Head of caudate nucleus (tissue), 42 donors: ENCODE measurements at places on chromosomes 5 and 9.
A peak's percentile ranks its signal among the peaks of the same experiment; 100 is the strongest.

DNA sequence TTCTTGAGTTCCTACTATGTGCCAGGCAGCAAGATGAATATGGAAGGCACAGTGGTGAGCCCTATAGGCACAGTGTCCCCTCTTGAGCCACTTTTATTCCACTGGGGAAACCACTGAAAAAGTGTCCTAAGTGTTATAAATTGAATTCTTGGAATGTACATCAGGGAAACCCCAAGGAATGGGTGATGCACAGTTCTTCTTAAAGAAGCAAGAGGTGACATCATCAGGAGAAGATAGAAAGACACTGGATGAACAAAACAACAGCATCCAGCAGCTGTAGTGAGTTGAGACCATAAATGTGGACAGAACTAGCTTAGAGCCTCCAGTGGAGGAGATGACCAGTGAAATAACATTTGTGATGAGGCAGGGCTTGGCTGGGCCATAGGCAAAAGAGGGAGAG lies 199.2 kb upstream of the ANKRD55 start:
- DNase-seq = no peak

- no peak for DNase-seq
Measured at GRCh38 chr5:178423901-178424809, 166.0 kb downstream of the COL23A1 start.

DNA sequence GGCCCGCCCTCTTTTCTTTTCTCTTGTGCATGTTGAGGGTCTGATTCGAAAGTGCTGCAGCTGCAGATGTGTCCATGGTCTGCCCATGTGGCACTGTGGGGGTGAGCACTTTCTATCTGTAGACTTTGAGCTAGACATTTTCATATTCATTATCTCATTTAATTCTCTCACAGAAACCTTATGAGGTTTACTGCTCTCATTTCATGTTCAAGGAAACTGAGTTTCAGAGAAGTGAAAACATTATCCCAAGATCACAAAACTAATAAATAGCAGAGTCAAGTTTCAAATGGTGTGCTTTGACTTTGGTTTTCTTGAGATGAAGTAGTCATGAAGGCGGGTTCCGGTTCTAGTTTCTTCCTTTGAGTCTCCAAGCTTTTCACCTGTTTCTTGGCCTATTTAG lies 536.5 kb upstream of the ZNF462 start:
- no peak for DNase-seq

DNA sequence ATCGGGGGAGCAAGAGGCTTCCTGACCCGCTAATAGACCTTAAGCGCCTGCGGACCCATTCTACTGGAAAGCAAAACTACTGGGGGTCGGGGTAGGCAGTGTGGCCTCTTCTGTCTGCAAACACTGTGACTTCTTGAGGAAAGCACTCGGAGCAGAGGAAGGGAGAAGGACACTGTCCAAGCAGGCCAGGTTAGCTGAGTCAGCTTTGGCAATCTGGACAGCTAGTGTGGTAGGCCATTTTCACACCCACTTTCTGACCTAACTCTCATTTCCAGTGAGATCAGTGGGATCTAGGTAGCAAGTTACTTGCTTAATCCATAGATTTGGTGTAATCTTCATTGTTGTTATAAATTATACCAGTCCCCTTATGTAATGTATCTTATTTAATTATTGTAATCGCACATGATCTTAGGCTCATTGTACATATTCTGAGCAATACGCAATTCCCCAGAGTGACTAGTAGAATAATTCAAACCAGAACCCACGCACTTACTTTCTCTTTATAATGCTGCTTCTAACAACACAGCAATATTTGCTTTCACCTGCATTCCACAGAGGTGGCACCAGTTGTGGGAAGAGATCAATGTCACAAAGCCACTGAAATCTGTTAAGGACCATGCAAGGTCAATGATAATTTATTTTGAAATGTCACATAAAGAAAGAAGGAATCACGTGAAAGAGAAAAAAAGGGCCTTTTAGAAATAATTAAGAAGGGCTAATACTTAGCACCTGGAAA lies 82.9 kb downstream of the NREP start:
- no peak for DNase-seq

GRCh38 chr5:39469176-39469575 lies 44.4 kb upstream of the DAB2 start:
- DNase-seq = no peak

DNA sequence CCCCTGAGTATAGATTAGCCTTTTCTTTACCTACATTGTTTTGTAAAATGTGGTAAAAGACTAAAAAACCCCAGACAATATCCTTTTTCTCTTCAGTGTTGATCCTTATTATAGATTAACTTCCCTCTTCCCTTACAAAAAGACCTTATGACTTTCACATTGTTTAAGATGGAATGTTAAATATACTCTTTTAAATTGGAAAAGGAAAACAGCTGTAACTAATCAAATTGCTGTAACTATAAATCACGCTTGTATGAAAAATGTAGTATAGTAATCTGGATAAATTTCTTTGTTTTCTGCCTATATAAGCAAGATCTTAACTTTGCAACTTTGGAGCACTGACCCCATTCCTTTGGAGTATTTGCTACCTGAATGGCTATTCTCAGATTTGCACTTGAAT lies 383.1 kb downstream of the FAM170A start:
- no peak for DNase-seq

GRCh38 chr5:42057254-42057690 lies 132.2 kb downstream of the FBXO4 start:
- DNase-seq = peak; percentile 3

DNA sequence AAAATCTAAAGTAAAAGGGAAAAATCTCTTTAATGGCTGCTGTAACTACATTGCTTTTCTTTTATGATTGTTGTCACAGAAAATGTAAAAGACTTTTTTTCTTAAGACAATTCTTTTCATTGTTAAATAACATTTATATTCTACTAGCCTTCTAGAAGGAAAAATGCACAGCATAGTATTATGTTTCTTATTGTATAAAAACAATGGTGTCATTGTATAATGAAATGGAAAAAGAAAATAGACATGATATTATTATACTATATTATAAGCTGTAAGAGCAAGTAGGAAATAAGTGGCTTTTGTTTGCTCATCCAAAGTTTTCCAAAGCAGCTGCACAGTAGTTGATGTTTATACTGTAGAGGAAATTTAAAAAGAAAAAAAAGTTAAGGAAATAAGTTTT lies 1021.7 kb downstream of the EFNA5 start:
- no peak for DNase-seq

- no peak for DNase-seq
Measured at GRCh38 chr9:129400971-129401622, 219.8 kb downstream of the C9orf50 start.

- no peak for DNase-seq
Measured at GRCh38 chr5:128082551-128083032, 974 bp upstream of the SLC12A2 start.

DNA sequence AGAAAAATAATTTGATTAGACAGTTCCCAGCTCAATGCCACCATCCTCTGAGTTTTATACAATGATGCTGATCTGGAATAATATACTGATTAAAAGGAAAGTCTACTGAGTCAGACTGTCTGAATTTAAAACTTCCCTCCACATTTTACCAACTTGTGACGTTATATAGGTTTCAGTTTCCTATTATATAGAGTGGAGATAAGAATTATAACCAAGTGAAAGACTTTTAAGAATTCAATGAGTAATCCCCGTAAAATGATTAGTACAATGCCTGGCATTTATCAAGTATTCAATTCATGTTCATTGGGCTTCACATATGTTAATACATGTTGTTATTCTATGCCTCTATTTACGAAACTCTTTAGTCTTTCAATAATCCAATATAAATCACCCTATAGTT lies 166.0 kb downstream of the CDH9 start:
- DNase-seq = no peak

DNA sequence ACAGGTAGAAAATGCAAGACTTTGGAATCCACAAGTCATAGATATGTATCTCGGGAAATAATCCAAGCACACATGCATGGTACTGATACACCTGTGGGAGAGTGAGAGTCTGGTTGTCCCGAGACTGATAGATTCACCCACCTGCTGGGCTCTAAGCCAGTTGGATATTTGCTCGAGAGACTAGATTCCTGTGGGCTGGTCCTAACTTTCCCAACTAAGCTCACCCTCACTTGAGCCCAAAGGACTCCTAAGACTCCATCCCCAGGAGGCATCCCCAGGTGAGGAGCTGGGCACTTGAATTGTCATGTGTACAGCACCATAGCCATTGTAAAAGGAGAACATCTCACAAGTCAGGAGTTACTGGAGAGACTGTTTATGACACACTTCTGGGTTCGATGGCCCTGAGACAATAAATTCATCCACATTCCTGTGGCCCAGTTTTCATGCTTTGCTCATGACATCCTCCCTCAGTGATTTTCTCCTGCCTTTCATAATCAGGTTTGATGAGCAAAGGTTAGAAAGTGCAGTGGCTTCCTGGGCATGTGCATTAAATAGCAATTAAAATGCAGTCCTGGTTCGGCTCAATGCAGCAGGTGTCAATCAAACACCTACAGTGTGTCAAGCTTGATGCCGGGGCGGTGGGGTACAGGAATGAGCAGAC lies 18.1 kb downstream of the SLC1A1 start:
- DNase-seq = no peak

GRCh38 chr9:132986114-132986513 lies 7.6 kb downstream of the GFI1B start:
- no peak for DNase-seq

DNA sequence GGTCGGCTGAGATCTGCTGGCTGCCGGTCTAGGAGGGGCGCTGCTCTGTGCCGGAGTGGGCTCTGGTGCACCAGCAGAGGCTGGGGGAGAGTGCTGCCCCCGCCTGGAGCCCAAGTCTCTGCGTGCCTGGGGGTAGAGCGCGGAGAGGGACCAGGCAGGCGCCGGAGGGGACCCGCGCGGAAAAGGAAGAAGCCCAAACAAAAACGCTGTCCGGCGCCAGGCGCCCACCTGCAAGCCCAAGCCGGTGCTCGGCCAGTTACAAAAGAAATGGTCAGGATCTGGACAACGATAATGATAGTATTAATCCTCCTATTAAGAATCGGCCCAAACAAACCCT lies 571 bp upstream of the S1PR3 start:
- no peak for DNase-seq

- no peak for DNase-seq
Measured at GRCh38 chr9:98570055-98570454, 138.7 kb downstream of the GABBR2 start.

DNA sequence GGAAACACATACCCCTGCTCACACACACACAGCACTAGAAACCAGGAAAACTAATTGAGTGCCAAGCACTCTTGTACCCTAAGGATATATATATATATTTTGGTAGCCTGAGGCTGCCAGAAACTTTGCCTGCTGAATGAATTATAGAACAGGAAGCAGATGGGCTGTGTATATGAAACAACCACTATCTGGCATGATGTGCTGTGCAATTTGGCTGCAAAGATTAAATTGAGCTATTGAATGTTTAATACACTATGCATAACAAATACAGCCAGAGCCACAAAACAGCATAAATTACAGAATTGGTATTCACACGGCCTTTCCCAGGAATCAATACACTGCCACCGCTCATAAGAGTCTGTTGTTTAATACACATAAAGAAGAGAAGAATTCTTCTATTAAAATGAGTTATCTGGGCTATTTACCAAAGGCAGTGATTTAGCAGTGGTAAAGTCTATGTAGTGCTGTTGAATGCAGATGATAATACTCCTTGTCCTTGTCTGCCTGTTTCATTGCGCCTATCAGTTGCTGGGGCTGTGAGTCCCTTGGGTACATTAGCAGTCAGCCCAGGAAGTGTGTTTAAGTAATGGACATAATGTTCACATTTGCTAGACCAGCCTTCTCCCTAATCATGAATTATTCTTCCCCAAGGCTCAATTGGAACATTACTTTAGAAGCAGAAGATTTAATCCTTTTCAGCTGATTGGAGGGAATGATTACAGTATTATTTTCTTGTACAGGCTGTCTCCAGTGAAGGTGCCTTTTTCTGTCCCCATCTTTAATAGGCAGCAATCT lies 294.3 kb downstream of the TLE1 start:
- no peak for DNase-seq

DNA sequence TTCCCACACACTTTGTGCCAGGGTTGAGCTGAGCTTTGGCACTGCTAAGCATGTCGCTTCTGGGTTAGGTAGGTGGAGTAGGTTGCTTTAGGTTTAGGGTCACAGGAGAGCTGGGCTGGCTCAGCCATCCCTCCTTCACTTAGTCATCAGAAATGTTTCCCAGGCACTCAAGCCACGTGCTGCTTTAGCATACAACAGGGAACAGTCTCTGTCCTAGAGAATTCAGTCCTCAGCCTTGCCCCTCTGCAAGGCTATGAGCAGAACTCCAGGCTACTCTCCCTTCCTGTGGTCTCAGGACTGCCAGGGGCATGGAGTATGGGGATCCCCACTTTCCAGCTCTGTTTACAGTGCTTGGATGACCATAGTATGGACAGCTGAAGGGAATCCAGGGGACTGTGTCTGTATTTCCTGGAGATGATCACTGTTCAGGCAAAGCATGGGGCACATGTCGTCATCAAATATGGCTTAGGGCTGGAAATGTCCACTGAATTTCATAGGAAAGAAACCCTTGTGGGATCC lies 7.5 kb upstream of the ANKRD33B start:
- peak; percentile 30 for DNase-seq

DNA sequence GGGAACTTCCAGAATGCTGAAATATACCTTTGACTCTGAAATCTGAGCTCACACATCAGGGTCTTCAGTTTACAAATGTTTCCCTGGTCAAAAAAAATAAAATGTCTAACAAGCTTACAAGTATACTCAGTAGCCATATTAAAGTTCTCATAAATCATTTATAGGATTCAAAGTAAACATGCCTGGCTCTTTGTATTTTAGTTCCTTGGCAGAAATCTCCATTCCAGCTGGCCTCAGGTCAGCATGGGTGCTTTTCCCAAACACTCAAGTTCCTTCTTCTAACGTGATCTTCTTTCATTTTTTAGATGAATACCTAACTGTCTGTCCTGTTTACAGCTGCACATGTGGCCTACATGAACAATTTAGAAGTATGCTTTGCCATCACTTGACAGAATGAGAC lies 263.2 kb downstream of the GAS1 start:
- no peak for DNase-seq

DNA sequence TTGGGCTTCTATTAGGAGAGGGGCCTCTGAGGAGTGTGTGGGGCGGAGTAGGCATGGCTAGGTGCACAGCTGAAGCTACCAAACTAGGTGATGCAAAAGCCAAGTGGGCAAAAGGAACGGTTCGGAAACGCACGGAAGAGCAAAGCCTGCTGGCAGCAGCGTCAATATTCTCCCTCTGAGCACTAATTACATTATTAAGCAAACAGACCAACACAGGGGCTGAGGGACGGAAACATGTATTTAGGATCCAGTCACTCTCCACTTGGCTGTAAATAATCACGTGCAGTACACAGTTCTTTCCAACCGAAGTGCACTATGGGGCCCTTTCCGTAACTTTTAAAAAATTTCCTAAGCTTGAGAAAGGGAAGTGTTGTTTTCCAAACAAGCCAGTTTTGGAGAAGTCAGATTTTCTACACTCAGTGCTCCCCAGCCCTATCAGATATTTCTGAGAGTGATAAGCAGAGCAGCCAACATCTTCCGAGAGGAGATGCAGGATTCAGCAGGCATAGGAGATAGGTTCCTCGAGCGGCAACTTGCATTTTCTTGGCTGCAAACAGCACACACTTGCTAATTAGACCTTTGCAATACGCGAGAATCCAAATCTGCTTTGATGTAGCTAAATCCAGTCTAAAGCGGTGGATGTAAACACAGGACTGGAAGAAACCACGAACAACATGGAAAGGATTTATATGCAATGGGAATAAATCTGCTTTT lies 217.2 kb upstream of the TBCA start:
- DNase-seq = no peak

GRCh38 chr5:96408210-96408777 lies 24.8 kb downstream of the PCSK1 start:
- no peak for DNase-seq
